ENCODE measurements at places on chromosomes 1 and 21.
A peak's percentile ranks its signal among the peaks of the same experiment; 100 is the strongest.

- DNase-seq: no peak
These were observed 28.7 kb upstream of the ARTN start for GRCh38 chr1:43904660-43905551.

DNA sequence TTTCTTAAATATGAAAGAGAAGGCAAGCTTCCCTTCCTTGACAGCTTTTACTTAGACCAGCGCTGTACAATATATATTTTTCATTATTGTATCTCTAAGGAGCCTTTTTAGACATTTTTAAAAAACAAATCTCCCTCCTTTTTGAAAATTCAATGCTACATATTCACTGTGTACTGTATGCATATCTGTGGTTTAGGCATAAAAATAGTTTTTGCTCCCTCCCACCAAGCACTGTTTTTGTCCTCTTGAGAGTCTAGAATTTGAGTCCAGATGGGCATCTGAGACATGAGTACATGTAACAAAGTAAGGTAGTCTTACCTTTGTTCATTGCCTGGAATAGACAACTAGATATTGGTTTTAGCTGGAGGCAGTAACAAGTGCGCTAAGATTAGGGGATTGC, 488.5 kb upstream of the RUNX1 start:
- no peak for DNase-seq

DNA sequence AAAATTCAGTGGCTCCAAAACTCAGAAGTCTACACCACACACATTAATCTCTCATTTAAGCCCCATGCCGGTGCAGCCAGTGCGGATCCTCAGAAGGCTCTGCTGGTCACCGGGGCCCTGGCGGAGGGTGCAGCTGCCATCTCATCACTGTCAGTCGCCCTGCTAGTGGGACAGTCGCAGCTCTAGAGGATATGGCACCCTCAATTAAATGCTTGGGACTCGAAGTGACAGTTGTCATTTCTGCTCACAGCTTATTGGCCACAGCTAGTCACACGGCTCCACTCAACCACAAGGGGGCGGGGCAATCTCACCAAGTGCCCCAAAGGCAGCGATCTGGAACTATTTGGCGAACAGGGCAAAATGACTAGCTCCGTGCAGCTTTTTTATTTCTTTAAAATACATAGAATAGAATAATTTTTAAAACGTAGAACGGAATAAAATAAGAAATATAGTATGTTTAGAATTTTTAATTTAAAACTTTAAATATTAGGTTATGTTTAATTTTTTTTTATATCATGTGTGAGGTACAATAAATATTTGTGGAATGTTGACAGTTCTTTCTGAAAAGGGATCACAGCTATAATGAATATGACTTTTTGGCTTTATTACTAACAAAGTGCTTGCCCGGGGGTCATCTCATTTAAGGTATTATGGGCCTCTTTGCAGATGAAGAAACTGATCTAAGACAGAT, 8.0 kb upstream of the MAN1C1 start:
- peak; percentile 85 for DNase-seq

DNA sequence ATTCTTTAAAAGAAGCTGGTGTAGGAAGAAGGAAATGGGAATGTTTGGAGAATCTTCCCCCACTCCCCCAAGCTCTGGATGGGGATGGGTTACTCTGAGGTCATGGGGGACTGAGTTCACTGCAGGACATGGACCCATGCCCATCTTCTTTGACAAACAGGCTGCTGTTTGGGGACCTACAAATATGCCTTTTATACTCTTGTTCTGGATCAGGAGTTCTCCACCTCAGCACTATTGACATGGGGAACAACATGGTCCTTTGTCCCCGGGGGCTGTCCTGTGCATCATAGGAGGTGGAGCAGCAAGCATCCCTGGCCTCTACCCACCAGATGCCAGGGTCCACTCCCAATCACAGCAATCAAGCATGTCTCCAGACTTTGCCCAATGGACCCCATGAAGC, 365.8 kb upstream of the C1orf174 start:
- DNase-seq: no peak

DNA sequence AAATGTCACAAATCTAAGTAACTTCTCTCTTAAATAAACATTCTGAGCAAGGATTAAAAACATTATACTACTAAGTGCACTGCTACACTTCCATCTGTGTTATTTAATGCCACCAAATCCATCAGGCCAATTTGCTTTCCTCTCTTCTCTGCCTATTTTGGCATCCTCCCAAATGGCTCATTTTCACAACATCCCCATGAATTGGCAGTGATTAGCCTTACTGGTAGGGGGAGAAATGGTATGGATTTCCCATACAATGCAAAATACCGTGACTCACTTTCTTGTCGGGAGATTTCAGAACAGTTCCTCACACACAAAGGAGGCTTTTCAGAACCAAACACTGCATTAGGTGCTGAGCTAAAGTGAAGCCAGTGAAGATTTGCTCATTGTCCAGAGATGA, 195.7 kb downstream of the MIS18A start:
- no peak for DNase-seq

DNA sequence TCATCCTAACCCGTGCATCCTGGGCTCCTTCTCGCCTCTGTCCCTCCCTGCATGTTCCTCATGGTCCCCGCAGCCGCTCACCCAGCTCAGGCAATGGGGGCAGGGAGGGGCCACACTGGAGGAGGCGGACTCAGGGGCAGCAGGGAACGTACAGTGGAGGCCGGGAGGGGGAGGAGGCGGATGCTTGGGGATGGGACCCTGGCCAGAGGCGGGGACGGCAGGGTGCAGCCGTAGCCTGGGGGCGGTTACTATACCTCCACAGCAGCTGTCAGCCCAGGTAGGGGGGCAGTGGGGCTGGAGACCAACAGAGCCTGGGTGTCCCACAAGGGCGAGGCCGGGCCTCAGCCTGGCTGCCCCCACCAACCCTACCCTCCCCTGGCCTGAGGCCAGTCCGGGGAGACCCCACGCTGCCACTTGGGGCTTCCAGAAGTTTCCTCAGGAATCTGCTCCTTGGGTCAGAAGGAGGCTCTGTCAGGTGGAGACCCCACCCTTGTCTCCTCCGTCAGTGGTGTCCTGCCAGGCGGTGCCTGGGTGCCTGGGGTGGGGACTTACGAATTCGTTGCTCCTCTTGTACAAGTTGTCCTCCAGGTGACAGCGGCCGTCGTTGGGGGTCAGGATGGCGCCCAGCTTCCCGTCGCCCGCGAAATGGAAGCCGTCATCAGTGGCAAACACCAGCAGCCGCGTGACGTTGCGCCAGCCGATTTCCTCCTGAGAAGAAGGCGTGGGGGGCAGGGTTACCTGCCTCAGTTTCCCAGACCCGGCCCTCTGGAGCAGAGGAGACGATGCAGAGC, 20.7 kb downstream of the ITGB2 start:
- no peak for DNase-seq

DNA sequence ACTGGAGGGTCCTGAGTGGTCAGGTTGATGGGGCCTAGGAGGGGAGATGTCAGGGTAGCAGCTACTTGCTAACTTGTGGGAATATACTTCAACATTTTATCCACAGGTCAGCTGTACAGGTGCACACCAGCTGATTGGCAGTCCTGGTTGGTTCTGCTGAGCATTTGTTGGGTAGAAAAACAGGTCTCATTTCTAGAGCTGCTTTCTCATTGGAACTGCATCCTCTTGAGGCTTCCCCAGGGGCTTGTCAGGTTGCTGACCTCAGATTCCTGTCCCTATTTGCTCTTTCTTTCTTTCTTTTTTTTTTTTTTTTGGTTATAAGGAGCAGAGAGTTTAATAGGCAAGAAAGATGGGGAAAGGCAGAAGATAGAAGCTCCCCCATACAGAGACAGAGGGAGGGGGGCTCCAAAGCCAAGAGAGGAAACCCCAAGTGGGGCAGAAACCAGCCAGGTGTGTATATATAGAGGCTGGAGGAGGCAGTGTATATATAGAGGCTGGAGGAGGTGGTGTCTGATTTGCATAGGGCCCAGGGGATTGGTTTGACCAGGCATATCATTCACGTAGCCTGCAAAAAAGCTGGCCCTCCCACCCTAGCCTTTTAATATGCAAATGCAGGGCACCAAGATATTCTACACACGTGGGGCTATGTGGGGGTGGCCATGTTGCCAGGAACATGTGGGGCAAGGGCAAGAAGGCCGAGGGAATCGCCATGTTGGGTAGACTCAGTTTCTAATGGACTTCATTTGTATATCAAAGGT, 57.3 kb upstream of the STUM start:
- no peak for DNase-seq

GRCh38 chr1:1630191-1630964, 1.6 kb upstream of the MMP23B start:
- DNase-seq: peak; percentile 86

- DNase-seq: no peak
These were observed 665.8 kb upstream of the CAMK1G start for GRCh38 chr1:208917723-208918122.

DNA sequence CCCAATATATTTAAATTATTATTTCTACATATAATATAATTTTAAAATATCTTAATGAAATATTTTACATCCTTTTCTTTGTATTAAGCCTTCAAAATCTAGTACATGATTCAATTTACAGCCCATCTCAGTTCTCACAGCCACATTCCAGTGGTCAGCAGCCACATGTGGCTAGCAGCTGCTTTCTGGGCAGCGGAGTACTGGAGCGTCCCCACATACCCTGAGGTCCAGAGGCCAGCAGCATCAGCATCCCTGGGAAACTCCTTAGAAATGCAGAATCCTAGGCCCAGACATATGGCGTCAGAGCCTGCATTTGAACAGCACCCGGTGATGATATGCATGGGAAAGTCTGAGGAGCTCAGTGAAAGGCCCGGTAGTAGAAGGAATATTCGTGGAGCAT, 8.6 kb upstream of the LHX4 start:
- no peak for DNase-seq

GRCh38 chr1:40313958-40314720, 2.9 kb downstream of the COL9A2 start:
- no peak for DNase-seq

GRCh38 chr1:6188466-6188865, 8.3 kb upstream of the CHD5 start:
- no peak for DNase-seq
